Caudate nucleus (tissue), 63 donors: ENCODE measurements at places on chromosomes 12 and 14.

- no peak for DNase-seq
Measured at GRCh38 chr12:47650469-47650868, 55.4 kb downstream of the RPAP3 start.

GRCh38 chr14:22231018-22231417 lies 358.0 kb downstream of the DAD1 start:
- no peak for DNase-seq

- DNase-seq: no peak
Measured at GRCh38 chr12:22932431-22932830, 307.5 kb downstream of the ETNK1 start.

DNA sequence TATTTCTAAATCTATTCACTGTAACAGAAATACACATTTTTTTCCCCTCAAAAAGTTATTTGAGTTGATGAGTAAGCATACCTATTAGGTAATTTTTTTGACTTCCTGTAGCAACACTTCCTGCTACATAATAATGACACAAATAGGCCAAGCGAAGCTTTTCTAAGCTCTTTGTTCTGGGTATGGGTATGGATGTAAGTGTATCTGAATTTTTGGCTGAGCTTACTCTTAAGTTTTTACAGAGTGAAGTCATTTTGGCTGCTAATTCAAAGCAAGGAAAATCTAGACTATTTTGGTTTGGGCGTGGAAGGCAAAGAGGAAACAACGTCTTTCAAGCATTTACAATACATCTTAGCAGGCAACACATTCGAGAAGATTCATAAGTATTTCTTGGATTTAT lies 1206.0 kb upstream of the FLRT2 start:
- no peak for DNase-seq

- DNase-seq: no peak
Measured at GRCh38 chr12:27013611-27014084, 536 bp downstream of the TM7SF3 start.

- DNase-seq: no peak
Measured at GRCh38 chr14:24372701-24373416, 4.9 kb downstream of the NFATC4 start.
